ENCODE measurements at places on chromosomes 6 and 20.

- no peak for DNase-seq
Observed at GRCh38 chr20:11108102-11108810, 434.5 kb upstream of the JAG1 start.

DNA sequence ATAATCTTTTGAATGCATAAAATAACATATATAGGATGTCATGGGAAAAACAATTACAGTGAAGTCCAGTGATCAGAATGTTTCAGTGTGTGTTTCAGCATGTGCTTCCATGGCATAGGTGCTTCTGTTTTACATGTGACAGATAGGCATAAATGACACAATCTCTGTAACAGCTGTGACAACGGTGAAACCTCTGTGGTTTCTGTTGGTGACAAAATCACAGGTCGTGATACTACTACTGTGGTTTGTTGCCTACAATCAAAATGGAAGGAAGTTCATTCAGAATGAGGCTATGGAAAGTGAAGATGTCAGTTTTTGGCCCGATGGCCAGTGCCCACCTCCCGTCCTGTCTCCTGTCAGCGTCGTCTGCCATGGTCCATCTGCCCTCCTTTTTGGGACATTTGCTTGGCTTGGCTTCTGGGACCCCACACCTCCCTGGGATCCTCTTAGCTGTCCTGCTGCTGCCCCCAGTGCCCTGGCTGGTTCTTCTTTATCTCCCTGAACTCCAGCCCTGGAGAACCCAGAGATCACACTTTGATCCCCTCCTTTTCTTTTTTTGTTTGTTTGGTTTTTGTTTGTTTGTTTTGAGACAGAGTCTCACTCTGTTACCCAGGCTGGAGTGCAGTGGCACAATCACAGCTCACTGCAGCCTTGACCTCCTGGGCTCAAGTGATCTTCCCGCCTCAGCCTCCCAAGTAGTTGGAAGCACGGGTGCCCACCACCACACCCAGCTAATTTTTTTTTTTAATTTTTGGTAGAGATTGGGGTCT lies 79.3 kb upstream of the NAA20 start:
- no peak for DNase-seq

DNA sequence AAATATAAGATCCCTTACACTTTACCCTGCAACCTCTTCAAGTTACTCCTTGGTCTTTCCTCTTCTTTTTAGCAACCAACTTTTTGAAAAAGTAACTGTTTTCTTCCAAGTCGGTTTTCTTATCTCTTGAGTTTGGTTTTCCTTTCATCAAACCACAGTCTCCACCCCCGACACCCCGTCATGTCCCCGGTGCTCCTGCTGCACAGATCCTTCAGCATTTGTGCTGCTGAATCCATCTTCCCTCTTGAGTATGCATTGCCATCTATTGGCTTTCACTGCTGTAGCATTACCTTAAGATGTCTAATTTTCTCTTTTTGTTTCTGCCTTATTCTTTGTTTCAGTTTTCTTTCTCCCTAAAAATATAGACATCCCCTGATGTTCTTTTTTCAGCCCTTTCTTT lies 11.9 kb upstream of the TNFRSF21 start:
- no peak for DNase-seq

GRCh38 chr20:10521068-10521831 lies 86.1 kb downstream of the SLX4IP start:
- peak; percentile 11 for DNase-seq

- DNase-seq = no peak
Observed at GRCh38 chr20:22214296-22214695, 370.1 kb downstream of the FOXA2 start.

- DNase-seq = no peak
Observed at GRCh38 chr6:134732763-134733162, 217.1 kb downstream of the ALDH8A1 start.

DNA sequence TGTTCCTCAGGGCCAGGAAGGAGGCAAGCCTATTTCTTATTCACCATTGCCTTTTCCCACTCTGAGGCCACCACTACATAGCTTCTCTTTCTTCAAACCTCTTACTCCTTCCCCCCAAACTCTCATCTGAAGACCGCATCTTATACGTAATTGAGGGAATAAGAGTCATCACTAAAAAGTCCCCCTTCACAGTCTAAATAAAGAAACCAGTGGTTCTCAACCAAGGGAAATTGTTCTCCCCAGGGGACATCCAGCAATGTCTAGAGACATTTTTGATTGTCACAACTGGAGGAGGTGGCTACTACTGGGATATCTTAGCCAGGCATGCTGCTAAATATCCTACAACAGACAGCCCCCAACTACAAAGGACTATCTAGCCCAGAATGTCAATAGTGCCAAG lies 327.6 kb upstream of the CNR1 start:
- no peak for DNase-seq

DNA sequence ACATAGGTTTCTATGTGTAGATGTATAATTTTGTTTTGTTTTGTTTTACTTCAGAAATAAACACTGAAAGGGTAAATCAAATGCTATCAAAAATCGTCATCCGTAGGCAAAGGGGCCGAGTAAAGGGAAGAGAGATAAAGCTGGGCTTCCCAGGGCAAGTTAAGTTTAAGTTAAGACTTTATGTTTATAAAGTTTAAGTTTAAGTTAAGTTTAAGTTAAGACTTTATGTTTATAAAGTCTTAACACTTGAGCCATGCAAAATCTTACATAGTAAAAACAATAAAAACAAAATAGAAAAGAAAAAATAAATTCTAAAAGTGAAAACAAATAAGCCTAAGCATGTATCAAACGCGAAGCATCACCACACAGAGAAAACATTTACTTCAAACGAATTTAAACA lies 216.1 kb upstream of the SYNDIG1 start:
- no peak for DNase-seq

DNA sequence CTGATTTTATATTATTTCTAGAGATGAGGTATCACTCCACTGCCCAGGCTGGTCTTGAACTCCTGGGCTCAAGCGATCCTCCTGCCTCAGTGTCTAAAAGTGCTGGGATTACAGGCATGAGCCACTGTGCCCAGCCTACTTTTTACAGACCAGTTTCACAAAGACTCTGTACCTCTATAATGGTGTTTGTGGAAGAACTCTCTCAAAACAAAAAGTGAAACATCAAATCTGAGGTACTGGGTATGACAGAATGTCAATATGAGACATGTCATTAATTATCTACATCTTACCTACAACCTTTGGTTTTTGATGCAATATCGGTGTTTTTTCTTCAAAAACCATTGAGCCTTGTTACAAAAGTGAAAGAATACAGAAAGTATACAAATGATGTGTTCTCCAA lies 49.4 kb upstream of the MCM9 start:
- no peak for DNase-seq

- peak; percentile 94 for DNase-seq
Observed at GRCh38 chr6:14476793-14477531, 359.4 kb downstream of the CD83 start.

- peak; percentile 81 for DNase-seq
Observed at GRCh38 chr6:14026831-14027539, 90.6 kb upstream of the CD83 start.

DNA sequence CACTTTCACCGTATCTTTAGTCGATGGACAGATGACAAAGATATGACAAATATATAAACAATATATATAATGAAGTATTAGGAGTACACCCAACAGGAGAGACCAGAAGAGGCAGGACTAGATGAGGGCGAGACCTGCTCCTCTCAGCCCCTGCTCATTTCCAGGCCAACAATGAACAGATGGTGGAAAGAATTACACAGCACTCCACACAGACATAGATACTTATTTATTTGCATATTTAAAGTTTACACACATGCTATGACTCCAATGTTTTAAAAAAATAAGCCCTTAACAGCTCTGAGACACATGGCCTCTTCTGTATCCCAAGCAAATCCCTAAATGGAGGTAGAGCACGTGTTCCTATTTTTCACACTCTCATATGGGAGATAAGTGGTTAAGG lies 10.4 kb downstream of the FAM210B start:
- no peak for DNase-seq

- peak; percentile 22 for DNase-seq
Observed at GRCh38 chr6:140480852-140481251, 1106.4 kb upstream of the CITED2 start.

DNA sequence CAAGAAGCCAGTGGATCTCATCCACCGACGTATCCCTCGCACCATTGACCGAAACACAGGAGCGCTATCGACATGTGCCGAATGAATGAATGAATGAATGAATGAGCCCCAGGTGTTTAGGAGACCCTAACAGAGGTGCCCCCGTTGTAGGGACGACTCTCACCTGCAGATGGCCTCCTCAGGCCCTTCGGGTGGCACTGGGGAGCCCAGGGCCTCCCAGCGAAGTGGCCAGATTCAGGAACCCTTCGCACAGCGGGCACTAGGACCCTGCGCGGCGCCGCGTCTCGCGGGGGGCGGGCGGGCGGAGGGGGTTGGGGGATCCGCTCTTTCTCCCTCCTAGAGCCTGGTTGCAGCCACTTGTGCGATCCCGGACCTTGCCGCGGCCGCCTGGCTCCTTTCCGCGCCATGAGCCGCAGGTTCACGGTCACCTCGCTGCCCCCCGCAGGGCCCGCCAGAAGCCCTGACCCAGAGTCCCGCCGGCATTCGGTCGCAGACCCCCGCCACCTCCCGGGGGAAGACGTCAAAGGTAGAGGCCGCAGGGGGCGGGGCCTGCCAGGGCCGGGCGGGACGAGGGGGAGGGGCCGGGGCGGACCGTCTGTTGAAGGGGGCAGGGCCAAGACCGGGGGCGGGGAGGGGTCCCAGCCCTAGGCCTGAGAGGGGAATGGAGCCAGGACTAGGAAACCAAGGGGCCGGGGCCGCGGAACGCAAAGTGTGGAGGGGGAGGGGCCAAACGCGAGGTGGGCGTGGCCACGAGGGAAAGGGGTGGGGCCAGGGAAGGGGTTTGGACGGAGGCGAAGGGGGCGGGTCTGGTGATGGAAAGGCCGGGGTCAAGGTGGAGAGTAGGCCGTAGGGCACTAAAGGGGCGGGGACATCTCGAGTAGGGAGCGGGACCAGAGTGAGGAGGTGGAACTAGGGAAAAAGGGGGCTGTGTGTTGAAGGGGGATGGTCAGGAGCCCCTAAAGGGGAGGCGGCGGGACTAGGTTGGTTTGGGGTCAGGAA lies 7.4 kb upstream of the SLC12A5 start:
- DNase-seq = no peak

GRCh38 chr6:29708432-29709179 lies 14.6 kb upstream of the HLA-F start:
- no peak for DNase-seq

- no peak for DNase-seq
Observed at GRCh38 chr6:139547804-139548203, 173.4 kb upstream of the CITED2 start.

GRCh38 chr6:75268121-75268987 lies 16.2 kb downstream of the TMEM30A start:
- no peak for DNase-seq

Data from skin of body (tissue), 3 donors.